ENCODE measurements at places on chromosomes 12 and 14. TPM values are rescaled to one million over a fixed set of nuclear protein-coding genes. Genes with fewer than 3 reads are reported as not detected.

The HSP90B1 gene
- total RNA-seq, result 835 TPM

The GLT8D2 gene
- total RNA-seq, result 2.6 TPM

The TMEM121 gene
- 10.3 TPM for total RNA-seq

The DIO2 gene
- not detected for total RNA-seq

The RNASE12 gene
- total RNA-seq, result not detected

The GPR132 gene
- not detected for total RNA-seq

The GPHN gene
- 10.8 TPM for total RNA-seq

The LRRC43 gene
- total RNA-seq, result 1.2 TPM

The OR6C2 gene
- not detected for total RNA-seq

The CLEC4D gene
- total RNA-seq, result not detected

The PTHLH gene
- 0.97 TPM for total RNA-seq

The INHBC gene
- total RNA-seq, result not detected
